ENCODE measurements at places on chromosomes 12 and 14. TPM values are rescaled to one million over a fixed set of nuclear protein-coding genes. Genes with fewer than 3 reads are reported as not detected.

DNA sequence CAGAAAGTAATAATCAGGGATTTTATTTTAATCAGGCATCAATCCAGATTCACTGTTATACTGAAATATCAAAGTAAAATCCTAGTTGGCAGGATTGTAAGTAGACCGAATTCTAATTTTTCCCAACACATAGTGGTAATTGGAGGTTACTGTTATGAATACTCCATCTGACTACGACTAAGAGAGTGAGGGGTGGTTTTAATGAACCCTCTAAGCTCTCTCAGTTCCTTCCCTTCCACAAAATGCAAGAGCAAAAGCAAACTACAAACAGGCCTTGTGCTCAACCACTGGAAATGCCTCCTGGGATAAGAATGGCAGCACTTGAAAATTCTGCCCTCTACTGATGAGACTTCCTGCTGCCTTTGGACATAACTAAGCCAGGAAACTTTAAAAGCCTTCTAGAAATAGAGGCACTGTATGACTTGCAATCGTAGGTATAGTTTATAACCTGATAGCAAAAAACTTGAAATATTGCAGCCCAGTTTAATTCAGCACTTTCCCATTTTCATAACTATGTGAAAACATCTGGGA lies 184.8 kb downstream of the SLC16A7 start:
- no peaks in the 10 kb centered on the region for H3K36me3 ChIP-seq
- H3K4me1 ChIP-seq: no peaks in the 10 kb centered on the region
- H3K4me3 ChIP-seq: no peak overlapping the region
- DNase-seq: no peak
- no peak overlapping the region for H3K27ac ChIP-seq

GRCh38 chr14:89000007-89000942 lies 175.8 kb downstream of the TTC8 start:
- H3K4me3 ChIP-seq: no peak overlapping the region
- no peaks in the 10 kb centered on the region for H3K27me3 ChIP-seq
- H3K36me3 ChIP-seq: no peaks in the 10 kb centered on the region
- H3K4me1 ChIP-seq: no peaks in the 10 kb centered on the region
- no peak overlapping the region for H3K27ac ChIP-seq
- DNase-seq: no peak

DNA sequence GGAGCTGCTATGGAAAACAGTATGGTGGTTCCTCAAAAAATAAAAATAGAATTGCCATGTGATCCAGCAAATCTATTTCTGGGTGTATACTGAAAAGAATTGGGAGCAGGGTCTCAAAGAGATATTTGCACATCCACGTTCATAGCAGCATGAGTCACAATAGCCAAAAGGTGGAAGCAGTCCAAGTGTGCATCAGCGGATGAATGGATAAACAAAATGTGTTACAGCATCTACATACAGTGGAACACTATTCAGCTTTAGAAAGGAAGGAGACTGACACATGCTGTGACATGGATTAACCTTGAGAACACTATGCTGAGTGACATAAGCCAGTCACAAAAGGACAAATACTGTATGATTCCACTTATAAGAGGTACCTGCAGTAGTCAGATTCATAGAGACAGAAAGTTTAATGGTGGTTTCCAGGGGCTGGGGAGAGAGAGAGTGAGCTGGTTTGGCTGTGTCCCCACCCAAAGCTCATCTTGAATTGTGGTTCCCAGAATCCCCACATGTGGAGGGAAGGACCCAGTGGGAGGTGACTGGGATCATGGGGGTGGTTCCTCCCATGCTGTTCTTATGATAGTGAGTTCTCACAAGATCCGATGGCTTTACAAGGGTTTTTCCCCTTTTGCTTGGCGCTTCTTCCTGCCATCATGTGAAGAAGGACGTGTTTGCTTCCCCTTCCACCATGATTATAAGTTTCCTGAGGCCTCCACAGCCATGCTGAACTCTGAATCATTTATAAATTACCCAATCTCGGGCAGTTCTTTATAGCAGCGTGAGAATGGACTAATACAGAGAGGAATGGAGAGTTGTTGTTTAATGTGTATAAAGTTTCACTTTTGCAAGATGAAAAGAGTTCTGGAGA lies 17.6 kb upstream of the TBC1D30 start:
- H3K4me1 ChIP-seq: no peaks in the 10 kb centered on the region
- H3K36me3 ChIP-seq: no peaks in the 10 kb centered on the region
- no peak overlapping the region for H3K27ac ChIP-seq
- no peaks in the 10 kb centered on the region for H3K27me3 ChIP-seq
- H3K4me3 ChIP-seq: no peak overlapping the region

- no peaks in the 10 kb centered on the region for H3K4me1 ChIP-seq
- no peak overlapping the region for H3K4me3 ChIP-seq
- no peaks in the 10 kb centered on the region for H3K36me3 ChIP-seq
- DNase-seq: no peak
These were observed 32.7 kb downstream of the TSPAN11 start for GRCh38 chr12:30959110-30959710.

Gene CD163L1
- total RNA-seq: not detected

DNA sequence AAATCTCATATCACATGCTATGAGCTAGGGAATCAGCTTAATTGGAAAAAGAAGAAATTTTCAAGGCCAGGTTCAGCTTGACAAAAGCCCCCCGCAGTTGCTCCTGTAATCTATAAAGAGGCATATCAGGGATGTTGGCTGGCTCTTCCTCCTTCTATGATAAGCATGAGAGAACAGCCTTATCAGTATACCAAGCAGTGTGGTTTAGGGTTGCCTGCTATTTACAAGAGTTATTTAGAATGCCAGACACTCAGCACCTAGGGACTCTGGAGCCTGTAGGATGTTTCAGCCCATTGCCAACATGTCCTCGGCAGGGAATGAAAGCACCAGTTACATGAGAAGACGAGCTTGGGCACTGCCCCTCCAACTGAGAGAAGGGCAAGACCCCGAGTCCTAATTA lies 89.5 kb upstream of the TMPO start:
- H3K4me3 ChIP-seq: no peak overlapping the region
- H3K27me3 ChIP-seq: no peaks in the 10 kb centered on the region
- DNase-seq: no peak
- no peak overlapping the region for H3K27ac ChIP-seq
- H3K4me1 ChIP-seq: no peaks in the 10 kb centered on the region
- no peaks in the 10 kb centered on the region for H3K36me3 ChIP-seq

DNA sequence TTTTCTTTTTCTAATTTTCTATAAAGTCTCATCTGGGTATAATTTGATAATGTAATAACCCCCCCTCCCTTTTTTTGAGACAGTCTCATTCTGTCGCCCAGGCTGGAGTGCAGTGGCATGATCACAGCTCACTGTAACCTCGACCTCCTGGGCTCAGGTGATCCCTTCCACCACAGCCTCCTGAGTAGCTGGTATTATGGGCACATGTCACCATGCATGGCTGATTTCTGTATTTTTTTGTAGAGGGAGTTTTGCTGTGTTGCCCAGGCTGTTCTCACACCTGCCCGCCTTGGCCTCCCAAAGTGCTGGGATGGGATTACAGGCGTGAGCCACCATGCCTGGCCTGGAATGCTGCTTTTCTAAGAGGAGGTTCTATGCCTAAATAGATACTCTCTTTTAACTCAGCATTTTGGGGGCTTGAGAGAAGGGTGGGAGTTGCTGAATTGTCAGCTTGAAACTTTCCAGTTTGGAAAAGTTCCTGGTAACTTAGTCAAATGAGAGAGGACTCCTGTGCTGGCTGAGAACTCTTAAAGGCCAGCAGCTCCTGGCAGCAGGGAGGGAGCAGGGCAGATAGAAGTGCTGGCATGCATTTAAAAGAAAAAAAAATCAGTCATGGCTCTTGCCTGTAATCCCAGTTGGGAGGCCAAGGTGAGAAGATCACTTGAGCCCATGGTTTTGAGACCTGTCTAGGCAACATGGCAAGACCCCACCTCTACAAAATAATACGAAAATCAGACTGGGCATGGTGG lies 13.0 kb downstream of the NUDT4 start:
- H3K27me3 ChIP-seq: no peaks in the 10 kb centered on the region
- H3K36me3 ChIP-seq: peaks cover 13% of the 10 kb centered on the region

All from ascending aorta (tissue), 2 donors.